ENCODE measurements at places on chromosomes 12 and 14.

- peak; percentile 63 for DNase-seq
Measured at GRCh38 chr12:56157201-56158028, 744 bp upstream of the MYL6 start.

DNA sequence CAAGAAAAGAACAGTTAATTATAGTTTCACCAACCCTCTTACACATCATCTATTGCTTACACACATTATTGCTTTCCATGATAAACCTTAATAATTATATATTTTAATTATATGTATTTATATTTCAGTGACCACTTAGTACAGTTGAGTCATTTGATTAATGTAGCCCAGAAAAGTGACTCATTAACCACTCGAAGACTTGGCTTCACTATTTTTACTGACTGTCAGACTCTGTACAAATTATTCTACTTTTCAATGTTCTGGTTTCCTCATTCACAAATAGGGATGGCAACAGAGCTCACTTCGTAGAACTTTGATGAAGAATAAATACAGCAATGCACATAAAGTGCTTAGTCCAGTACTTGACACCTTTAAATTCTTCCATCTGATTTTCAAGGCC, 98.3 kb downstream of the CFAP54 start:
- DNase-seq: no peak

- DNase-seq: no peak
Measured at GRCh38 chr14:75134644-75135043, 7.8 kb upstream of the NEK9 start.

DNA sequence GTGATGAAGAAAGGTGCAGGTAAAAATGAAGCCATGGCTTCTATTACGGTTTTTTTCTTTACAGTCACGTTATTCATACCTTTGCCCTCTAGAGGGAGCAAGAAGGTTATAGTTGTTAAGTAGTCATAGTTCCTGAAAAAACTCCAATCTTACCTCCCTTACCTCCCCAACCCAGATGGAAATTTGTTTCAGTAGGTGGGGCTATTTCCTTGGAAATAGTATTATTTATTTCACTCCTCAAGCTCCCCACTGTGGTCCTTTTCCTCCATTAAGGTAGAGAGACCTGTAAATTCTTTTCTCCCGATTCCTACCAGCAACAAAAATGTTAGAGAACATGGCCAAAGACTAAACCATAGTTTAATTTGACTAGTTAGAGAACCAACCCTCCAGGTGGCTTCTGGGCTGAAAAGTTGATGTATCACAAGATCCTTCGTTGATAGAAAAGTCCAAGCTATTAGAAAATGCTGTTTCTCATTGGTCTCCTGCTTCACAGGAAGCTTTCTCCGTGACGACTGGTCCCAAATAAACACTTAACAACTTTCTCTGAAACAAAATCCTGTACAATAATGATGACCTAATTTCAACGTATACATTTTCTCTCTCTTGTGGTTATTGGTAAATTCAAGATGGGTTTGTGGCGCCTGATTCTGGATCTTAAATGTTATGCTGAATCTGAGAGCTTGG, 43.5 kb downstream of the TMX1 start:
- peak; percentile 49 for DNase-seq

DNA sequence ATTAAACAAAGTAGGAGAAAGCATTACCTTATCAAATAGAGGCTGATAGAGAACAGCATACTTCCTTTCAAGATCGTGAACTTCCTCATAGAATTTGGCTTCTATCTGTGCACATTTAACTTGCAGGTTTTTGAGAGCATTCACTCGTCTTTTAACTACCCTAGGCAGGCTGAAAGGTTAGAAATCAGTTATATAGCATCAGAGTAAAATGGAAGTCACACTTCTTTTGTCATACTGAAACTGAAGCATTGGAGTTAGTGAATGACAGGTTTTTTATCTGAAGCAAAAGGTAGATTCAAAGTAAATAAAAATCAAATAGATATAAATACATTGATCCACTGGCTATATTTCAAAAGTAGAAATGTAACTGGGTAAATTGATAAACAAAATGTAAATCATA, 24.4 kb downstream of the NAP1L1 start:
- no peak for DNase-seq

GRCh38 chr12:94165138-94165537, 16.8 kb downstream of the PLXNC1 start:
- no peak for DNase-seq

DNA sequence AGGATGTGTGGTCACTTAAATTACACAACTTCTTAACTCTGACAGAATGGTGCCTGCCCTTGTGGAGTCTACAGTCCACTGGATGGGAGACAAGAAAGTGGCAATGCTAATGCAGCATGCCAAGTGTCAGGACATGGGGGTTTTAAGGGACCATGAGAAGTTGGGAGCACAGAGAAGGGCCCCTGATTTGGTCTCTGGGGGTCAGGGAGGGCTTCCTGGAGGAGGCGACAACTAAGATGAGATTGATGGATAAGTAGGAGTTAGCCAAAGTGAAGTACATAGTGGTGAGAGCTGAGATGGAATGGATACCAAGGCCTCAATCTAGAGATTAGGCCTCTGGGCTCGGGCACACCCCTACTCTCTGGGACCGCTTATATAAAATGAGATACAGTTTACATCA, 236.7 kb downstream of the CHST11 start:
- no peak for DNase-seq

GRCh38 chr12:16437281-16437816, 89.9 kb downstream of the MGST1 start:
- no peak for DNase-seq

- no peak for DNase-seq
Measured at GRCh38 chr12:46210873-46211439, 57.9 kb downstream of the SLC38A1 start.

DNA sequence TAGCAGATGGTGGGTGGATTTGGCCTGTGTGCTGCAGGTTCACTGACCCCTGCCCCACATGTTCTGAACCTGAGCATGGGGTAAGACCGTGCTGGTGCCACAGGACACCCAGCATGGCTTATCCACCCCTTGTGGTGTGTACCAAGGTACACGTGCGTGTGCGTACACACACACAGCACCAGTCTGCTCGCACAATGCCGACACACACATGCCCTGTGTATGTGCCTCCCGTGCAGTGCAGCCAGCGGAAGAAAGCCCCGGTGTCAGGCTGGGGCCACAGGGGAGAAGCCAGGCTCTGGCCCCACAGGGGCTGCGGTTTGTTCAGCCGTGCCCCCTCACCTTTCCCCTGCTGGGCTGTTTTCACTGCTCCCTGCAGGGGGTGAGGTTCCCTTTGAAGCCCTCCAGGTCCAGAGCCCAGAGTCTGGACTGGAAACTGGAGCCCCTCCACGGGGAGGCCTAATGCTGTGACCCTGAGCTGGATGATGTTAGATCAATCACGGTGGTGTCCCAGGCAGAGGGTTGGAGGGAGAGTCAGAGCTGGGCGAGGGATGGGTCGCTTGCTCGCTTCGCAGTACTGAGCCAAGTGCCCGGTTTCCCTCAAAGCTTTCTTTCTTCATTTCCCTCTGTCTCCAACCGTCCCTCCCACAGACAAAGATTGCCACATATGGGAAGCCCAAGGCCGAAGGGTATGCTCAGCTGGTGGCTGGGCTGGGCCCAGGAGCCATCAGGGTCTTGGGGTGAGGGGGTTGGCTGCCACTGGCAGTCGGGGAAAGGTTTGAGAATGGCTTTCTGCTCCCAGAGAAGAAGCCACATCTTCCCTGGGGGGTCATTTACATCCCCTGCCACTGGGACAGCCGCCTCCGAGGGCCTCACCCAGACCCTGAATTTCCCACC, 6.2 kb downstream of the DTX1 start:
- DNase-seq: no peak

GRCh38 chr14:29150659-29151058, 384.1 kb downstream of the FOXG1 start:
- DNase-seq: no peak

DNA sequence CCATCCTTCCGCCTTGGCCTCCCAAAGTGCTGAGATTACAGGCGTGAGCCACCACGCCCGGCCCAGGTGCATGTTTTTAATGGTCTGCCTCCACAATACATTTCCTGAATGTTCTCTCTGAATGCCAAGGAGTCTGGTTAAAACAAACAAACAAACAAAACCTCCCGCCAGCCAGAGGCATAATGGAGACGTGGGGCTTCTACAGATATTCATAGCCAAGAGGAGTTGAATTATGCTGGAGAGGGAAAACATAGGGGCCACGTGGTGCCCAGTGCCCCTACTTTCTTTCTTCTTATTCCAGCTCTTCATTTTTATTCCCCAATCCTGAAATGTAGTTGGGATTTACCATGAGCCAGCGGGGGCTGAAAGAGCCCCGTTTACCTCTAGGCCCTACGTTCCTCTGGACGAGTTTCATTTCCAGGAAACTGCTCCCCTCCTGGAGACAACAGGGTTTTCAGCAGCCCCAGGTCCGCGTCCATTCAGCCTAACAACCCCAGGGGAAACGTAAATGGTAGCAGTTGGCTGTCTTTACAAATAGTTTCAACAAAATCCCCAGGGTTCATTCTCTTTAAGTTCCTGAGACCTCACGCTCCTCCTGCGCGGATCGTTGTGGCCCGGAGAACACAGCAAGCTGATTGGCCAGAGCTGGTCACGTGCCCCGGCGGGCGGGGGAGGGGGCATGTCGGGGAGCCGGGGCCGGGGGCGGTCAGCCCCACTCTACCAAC, 108.5 kb upstream of the ESRRB start:
- no peak for DNase-seq

- no peak for DNase-seq
Measured at GRCh38 chr12:111405859-111406473, at the start of gene SH2B3. TSS of gene SH2B3 (plus strand) at chr12:111405923. CDS start at chr12:111418146, 12,223 bp downstream.

DNA sequence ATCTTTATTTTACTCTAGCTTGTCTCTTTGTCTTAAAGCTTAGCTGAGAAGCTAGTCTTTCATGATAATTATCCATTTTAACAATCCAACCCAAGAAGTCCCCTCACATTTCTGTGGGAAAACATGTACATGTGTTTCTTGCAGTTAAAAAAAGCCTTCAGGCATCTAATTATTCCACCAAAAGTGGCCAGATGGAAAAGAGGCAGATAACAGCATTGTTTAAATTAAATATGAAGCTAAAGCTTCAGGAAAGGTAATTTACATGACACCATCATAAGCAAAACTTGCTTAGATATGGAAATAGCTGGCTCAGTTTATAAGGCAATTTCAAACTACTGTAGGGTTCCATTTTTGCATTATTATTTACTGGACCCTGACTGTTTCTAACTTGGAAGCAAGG, 175.4 kb downstream of the UNC79 start:
- DNase-seq: no peak

DNA sequence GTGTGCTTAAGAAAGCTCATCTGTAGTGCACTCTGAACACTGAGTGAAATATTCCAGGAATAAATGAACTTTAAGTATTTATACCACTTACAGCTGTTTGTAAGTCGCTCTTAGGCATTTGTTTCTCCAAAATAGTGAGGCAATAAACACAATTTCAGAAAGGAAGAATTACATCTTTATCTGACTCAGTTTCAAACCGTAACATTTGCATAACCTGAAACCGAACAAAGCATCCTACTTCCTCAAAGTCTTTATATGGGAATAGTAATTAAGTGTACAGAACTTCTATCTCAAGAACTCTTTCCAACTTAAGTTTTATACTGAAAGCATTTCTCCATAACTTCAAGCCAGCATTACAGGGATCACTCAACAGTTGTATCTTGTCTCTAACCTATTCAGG, 58.4 kb downstream of the SOX5 start:
- DNase-seq: no peak

DNA sequence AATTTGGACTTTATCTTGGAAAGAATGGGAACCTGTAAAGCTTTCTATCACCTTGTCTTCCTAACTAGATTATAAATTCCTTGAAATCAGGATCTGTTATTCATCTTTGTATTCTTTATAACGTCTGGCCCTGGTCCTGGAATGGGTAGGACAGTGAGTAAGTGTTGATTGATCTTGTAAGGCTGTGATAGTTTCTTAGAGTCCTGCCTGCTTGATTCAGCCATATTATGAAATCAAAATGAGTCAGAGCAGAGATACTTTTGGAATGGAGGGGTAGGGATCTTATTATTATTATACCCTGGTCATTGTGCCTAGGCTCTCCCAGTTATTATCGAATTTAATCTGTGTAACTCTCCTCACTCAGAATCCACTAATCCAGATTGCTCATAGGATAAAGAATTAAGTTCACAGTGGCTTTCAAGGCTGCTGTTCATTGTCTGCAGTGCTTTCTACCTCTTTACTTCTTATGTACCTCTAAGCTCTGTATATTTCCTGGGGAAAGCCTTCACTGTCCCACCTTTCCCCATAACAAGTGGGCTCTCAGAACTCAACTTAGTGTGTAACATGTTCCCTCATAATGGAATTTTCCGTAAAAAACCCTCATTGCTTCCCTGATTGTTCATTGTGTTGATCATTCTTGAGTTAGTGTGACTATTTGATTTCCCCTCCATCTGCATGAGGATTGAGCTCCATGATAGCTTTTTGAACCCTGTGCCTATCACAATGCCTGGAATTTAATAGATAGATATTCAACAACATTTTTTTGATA, 93.3 kb downstream of the DAAM1 start:
- DNase-seq: no peak

DNA sequence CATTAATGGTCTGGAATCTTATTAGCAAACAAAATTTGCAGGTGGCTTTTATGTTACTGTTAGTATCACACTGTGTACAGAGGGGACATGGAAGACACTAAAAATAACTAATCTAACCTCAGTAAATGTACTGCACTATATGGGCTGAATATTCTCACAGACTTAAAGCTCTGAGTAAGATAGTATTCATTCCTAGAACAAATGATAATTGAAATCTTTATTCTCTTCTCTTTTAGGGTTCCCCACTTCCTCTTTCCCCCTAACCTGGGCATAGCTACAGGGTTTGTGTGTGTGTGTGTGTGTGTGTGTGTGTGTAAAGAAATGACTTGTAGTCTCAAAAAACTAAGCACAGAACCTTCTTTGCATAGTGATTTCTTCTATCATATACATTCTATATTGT, 21.4 kb upstream of the HECTD1 start:
- no peak for DNase-seq

DNA sequence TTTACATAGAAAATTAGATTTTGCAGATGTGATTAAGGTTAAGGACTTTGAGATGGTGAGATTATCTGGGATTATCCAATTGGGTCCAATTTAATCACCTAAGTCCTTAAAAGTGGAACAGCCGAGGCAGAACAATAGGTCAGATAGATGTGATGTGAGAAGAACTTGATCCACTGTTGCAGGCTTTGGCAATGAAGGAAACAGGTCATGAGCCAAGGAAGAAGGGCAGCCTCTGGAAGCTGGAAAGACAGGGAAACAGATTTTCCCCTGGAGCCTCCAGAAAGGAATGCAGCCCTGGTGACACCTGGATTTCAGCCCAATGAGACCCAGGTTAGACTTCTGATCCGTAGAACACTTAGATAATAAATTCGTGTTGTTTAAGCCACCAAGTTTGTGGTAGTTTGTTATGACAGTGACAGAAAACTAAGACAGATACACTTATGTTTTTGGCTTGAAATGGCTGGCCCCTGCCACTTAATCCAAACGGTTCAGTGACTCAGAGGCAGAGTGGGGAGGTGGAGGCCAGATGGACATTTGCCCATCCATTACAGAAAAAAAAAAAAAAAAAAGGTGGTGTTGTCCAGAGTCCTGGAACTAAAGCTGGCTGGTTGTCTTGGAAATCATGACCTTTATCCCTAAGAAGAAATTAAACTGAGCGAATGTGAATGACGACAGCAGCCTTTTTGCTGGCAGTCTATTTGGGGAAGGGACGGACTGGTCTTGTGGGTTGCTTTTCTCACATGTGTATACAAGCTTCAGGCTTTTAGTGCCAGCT, 181.9 kb upstream of the NRXN3 start:
- DNase-seq: no peak
